Colonic mucosa (tissue), 4 donors: ENCODE measurements at places on chromosomes 1 and 21.

GRCh38 chr1:228903434-228904071, 168.3 kb downstream of the RHOU start:
- H3K4me1 ChIP-seq: no peaks in the 10 kb centered on the region
- H3K27me3 ChIP-seq: no peaks in the 10 kb centered on the region
- DNase-seq: no peak
- H3K36me3 ChIP-seq: no peaks in the 10 kb centered on the region

DNA sequence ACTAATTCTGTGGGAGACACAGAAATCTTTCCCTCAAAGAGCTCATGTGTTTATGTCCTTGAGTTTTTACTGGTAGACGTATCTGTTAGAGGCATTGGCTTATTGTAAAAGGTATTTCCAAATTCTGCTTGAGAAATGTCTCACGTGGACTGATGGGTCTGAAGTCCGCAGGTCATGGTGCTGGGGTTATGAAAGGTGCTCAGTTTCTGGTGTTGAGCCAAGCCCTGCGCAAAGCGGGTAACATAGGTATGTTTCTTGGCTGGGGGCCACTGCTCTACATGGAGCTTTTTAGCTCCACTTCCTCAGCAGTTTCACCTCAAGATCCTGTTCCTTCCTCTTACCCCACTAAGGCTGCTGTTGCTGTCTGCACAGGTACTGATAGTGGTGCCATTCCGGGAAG, 10.8 kb downstream of the UTP25 start:
- H3K36me3 ChIP-seq: peaks cover 4% of the 10 kb centered on the region
- no peak overlapping the region for H3K27ac ChIP-seq
- H3K27me3 ChIP-seq: no peaks in the 10 kb centered on the region
- no peak overlapping the region for H3K4me3 ChIP-seq

- no peaks in the 10 kb centered on the region for H3K4me1 ChIP-seq
- DNase-seq: no peak
- no peaks in the 10 kb centered on the region for H3K36me3 ChIP-seq
- no peak overlapping the region for H3K27ac ChIP-seq
- no peak overlapping the region for H3K4me3 ChIP-seq
Measured at GRCh38 chr1:89589515-89589914, 43.4 kb upstream of the LRRC8C start.

- H3K27ac ChIP-seq: peak within 1 kb of the TSS; percentile 30
- H3K36me3 ChIP-seq: no peaks in the 10 kb centered on the region
- peaks cover 40% of the 10 kb centered on the region for H3K4me1 ChIP-seq
- H3K27me3 ChIP-seq: no peaks in the 10 kb centered on the region
- H3K4me3 ChIP-seq: no peak within 1 kb of the TSS
- no peak for DNase-seq
Measured at GRCh38 chr1:153540394-153541361, at the start of gene S100A5. Gene S100A5 (minus strand): TSS chr1:153540934. CDS start chr1:153540191, 743 bp downstream.

GRCh38 chr1:9721606-9722377, 70.3 kb downstream of the PIK3CD start:
- no peak overlapping the region for H3K27ac ChIP-seq
- no peaks in the 10 kb centered on the region for H3K36me3 ChIP-seq
- H3K27me3 ChIP-seq: no peaks in the 10 kb centered on the region
- no peaks in the 10 kb centered on the region for H3K4me1 ChIP-seq
- no peak overlapping the region for H3K4me3 ChIP-seq

- no peaks in the 10 kb centered on the region for H3K36me3 ChIP-seq
- no peaks in the 10 kb centered on the region for H3K27me3 ChIP-seq
- no peak for DNase-seq
- H3K4me1 ChIP-seq: no peaks in the 10 kb centered on the region
- H3K27ac ChIP-seq: no peak overlapping the region
Measured at GRCh38 chr1:108686614-108687313, 5.3 kb upstream of the PRPF38B start.

DNA sequence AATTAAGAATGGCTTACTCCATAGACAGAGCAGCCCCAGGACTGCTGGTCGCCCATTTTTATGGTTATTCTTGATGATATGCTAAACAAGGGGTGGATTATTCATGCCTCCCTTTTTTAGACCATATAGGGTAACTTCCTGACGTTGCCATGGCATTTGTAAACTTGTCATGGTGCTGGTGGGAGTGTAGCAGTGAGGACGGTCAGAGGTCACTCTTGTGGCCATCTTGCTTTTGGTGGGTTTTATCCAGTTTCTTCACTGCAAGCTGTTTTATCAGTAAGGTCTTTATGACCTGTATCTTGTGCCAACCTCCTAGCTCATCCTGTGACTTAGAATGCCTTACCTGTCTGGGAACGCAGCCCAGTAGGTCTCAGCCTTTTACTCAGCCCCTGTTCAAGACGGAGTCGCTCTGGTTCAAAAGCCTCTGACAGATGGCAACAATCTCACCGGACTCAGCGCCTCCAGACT, 5.2 kb upstream of the AGPAT3 start:
- H3K36me3 ChIP-seq: no peaks in the 10 kb centered on the region
- no peaks in the 10 kb centered on the region for H3K4me1 ChIP-seq
- H3K27me3 ChIP-seq: no peaks in the 10 kb centered on the region
- no peak overlapping the region for H3K4me3 ChIP-seq
- no peak overlapping the region for H3K27ac ChIP-seq
- no peak for DNase-seq

- no peaks in the 10 kb centered on the region for H3K4me1 ChIP-seq
- no peak for DNase-seq
- H3K4me3 ChIP-seq: no peak overlapping the region
- H3K27me3 ChIP-seq: no peaks in the 10 kb centered on the region
- H3K27ac ChIP-seq: no peak overlapping the region
- H3K36me3 ChIP-seq: no peaks in the 10 kb centered on the region
Measured at GRCh38 chr1:29415861-29416260, 179.5 kb downstream of the PTPRU start.

DNA sequence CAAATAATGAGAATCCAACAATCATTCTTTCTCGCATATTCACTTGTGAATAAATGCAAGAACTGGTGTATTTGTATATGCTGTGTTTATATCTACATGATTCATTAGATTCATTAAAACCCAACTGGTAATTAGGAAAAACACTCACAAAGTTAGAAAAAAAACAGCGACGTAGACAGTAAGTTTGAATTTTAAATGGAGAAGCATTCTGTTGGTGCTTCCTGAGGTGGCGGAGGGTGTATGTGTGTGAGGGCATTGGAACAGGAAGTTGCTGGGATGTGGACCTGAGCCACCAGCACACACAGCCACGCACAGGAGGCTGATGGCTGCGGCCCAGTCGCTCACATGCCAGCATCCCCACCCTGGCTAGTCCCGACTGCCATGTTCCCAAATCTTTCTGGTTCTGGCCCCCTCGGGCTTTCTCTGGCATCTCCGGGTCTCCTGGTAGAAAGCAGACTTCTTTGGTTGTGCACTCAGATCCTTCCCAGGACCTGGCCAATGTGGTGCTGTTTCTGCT, 121.6 kb upstream of the IRF2BP2 start:
- no peak overlapping the region for H3K4me3 ChIP-seq
- peaks cover 11% of the 10 kb centered on the region for H3K4me1 ChIP-seq
- DNase-seq: no peak
- H3K36me3 ChIP-seq: no peaks in the 10 kb centered on the region

DNA sequence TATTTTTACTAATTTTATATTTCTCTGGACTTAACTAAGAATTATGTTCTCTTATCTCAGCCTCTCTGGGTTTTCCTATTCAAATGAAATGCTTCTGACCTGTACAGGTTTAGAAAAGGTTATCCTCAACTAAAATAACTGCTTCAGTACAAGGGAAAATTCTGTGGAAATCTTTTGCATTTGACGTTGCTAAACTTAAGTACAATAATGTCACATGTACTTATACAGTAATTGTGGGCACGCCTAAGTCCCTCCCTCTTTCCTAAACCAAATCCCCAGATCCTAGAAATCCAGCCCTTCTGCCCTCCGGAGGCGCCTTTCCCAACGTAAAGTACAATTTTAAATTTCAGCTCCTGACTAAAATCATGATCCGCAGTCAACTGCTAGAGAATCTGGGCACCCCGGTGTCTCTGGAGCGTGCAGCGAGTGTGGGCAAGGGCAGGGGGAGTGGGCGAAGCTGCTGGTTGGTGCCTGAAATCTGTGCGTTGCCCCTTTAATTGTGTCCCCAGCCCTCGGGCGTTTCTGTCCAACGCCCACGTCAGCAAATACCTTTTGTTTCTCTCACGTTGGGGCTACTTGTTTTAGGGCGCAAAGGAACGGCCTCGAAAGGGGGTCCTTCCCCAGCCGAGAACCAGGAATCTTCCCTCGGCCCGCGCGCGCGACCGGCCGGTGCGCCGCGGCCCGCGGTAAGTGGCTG, at the start of gene ZBTB8A:
Gene ZBTB8A, plus strand, starts transcription at position 541 of the 697 bp plus-strand sequence. CDS start 53,505 bp downstream, outside the sequence.
- peak within 1 kb of the TSS; percentile 54 for H3K27ac ChIP-seq
- H3K4me3 ChIP-seq: peak within 1 kb of the TSS; percentile 51
- H3K27me3 ChIP-seq: no peaks in the 10 kb centered on the region
- no peaks in the 10 kb centered on the region for H3K36me3 ChIP-seq

GRCh38 chr1:167703557-167703956, 18.2 kb upstream of the MPZL1 start:
- H3K27ac ChIP-seq: no peak overlapping the region
- H3K27me3 ChIP-seq: no peaks in the 10 kb centered on the region
- no peaks in the 10 kb centered on the region for H3K36me3 ChIP-seq
- H3K4me1 ChIP-seq: no peaks in the 10 kb centered on the region
- no peak for DNase-seq
- H3K4me3 ChIP-seq: no peak overlapping the region

DNA sequence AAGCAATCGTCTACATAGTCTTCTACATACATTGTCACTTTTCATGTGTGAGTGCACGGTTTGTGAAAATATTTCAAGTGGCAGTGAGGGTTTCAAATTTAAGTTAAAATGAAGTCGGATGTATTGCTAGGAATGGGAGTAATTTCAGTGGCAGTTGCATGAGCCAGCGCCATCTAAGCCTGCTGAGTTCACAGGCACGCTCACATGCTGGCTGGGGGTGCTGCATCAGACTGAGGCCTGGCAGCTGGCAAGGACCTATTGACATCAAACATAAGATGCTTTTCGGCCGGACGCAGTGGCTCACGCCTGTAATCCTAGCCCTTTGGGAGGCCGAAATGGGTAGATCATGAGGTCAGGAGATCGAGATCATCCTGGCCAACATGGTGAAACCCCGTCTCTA, 80.7 kb downstream of the UBE4B start:
- peaks cover 4% of the 10 kb centered on the region for H3K36me3 ChIP-seq
- H3K4me3 ChIP-seq: no peak overlapping the region
- DNase-seq: no peak
- no peaks in the 10 kb centered on the region for H3K4me1 ChIP-seq
- H3K27ac ChIP-seq: no peak overlapping the region

DNA sequence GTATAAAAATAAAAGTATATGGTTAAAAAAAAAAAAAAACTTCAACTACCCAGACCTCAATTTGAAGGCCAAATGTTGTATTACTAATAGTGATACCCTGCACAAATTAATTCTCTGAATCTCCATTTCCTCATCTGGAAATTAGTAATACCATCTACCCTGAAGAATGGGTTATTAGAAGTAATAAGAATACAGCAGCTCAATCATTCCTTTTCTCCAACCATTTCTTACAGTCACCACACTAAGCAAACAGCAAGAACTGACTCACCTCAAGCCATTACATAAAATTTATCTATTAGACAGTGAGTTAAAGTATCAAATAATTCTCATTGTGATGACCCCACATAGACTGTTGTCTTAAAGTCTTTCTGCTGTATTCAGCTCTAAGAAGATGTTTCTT, 39.6 kb downstream of the RERE start:
- H3K4me3 ChIP-seq: no peak overlapping the region
- H3K4me1 ChIP-seq: peaks cover 5% of the 10 kb centered on the region
- DNase-seq: no peak
- no peak overlapping the region for H3K27ac ChIP-seq

- no peak for DNase-seq
- H3K27ac ChIP-seq: no peak overlapping the region
- no peaks in the 10 kb centered on the region for H3K36me3 ChIP-seq
- no peak overlapping the region for H3K4me3 ChIP-seq
- H3K4me1 ChIP-seq: no peaks in the 10 kb centered on the region
Measured at GRCh38 chr1:48070396-48070750, 73.2 kb upstream of the TRABD2B start.

GRCh38 chr21:42012344-42012743, 2.2 kb upstream of the ZBTB21 start:
- H3K27me3 ChIP-seq: no peaks in the 10 kb centered on the region
- DNase-seq: no peak
- H3K4me1 ChIP-seq: no peaks in the 10 kb centered on the region
- no peak overlapping the region for H3K27ac ChIP-seq

GRCh38 chr21:42614811-42615351, 38.5 kb upstream of the PDE9A start:
- no peaks in the 10 kb centered on the region for H3K4me1 ChIP-seq
- H3K27ac ChIP-seq: no peak overlapping the region
- peak; percentile 50 for DNase-seq
- H3K27me3 ChIP-seq: no peaks in the 10 kb centered on the region
- H3K36me3 ChIP-seq: no peaks in the 10 kb centered on the region

GRCh38 chr1:39131940-39132339, 72.6 kb upstream of the MACF1 start:
- peaks cover 17% of the 10 kb centered on the region for H3K4me1 ChIP-seq
- no peak for DNase-seq
- H3K4me3 ChIP-seq: no peak overlapping the region
- no peaks in the 10 kb centered on the region for H3K36me3 ChIP-seq
- no peak overlapping the region for H3K27ac ChIP-seq
- H3K27me3 ChIP-seq: no peaks in the 10 kb centered on the region

DNA sequence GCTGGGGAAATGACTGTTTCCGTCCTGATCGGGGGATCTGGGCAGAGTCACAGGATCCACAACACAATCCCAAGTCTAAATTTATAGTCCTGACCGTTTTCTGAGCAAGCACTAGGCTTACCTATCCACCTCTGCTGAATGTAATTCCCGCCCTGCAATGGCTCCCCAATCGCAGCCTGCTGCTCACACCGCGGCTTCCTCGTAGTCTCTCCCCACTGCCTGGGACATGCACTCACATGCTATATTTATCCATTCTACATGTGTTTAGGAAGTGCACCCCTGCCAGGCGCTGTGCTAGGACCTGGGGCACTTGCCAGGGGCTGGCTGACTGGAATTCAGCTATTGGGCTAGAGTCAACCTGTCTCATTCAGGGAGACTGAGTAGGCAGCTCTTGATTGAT, 246.6 kb upstream of the CSF3R start:
- H3K27me3 ChIP-seq: peaks cover 3% of the 10 kb centered on the region
- H3K36me3 ChIP-seq: no peaks in the 10 kb centered on the region
- H3K4me3 ChIP-seq: no peak overlapping the region
- H3K27ac ChIP-seq: no peak overlapping the region
- no peaks in the 10 kb centered on the region for H3K4me1 ChIP-seq
- DNase-seq: no peak

DNA sequence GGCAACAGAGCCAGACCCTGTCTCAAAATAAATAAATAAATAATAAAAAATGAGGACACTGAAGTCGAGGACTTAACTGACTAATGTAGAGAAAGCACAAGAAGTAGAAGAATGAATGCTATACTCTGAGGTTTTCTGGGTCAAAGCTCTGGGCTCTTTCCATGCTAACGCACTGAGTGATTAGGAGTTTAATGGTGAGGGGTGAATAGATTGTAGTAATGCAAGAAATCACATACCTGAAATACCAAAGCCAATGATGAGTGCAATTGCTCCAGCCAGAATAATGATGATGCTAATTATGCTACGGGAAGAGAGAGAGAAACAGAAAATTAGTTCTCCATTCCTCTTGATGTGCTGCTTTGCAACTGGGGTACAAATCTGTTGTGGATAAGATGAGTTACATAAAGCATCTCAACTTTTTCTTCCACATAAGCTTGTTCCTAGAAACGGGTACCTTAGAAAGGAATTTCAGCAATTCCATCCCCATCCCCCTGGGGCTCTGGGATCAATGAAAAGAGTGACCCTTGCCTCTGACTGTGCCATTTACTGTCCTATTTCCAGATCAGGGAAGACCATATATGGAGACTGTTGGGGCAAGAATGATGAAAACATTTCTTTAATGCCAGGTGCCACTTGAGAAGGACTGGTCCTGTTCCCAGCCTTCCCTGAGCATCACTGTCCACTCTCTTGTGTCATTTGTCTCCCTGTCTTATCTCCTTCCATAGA, 40.7 kb downstream of the VTCN1 start:
- H3K4me3 ChIP-seq: no peak overlapping the region
- no peak overlapping the region for H3K27ac ChIP-seq
- H3K27me3 ChIP-seq: no peaks in the 10 kb centered on the region
- H3K4me1 ChIP-seq: no peaks in the 10 kb centered on the region
